ENCODE measurements at places on chromosomes 1 and 21.

GRCh38 chr1:40820251-40820797 is 36.7 kb downstream of the KCNQ4 start:
- DNase-seq: no peak

GRCh38 chr1:67651031-67651430 is 34.0 kb upstream of the GADD45A start:
- DNase-seq: no peak

- no peak for DNase-seq
These were observed 1.5 kb downstream of the QSOX1 start for GRCh38 chr1:180156201-180156600.

DNA sequence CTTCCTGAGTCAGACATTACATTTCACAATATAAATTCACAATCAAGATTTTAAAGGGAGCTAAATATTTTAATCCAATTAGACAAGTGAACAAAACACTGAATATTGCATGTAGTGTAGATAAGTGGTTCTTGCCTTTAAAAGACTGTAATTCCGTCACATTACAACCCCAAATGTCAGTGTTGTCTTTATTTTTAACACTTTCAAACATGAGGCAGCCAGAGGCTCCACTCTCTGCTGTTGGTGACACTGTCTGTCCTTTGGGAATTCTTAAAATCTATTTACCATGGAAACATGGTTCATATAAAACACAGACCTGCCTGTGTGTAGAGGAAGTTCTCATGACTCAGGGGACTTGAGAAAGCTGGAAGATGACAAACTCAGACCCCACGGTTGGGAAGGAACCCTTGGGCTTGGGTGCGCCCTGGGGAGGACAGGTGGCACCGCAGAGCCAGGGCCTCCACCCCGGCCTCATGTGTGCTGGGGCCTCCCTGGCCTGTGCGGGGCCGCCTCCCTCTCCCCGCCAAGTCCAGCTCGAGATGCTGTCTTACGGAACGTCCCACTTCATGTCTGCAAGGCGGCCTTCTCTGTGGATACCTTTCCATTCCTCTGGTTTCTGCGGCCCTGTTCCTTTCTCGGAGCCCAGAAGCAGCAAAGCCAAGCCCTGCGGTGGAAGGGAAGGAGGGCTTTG is 239.0 kb downstream of the SDCCAG8 start:
- no peak for DNase-seq

DNA sequence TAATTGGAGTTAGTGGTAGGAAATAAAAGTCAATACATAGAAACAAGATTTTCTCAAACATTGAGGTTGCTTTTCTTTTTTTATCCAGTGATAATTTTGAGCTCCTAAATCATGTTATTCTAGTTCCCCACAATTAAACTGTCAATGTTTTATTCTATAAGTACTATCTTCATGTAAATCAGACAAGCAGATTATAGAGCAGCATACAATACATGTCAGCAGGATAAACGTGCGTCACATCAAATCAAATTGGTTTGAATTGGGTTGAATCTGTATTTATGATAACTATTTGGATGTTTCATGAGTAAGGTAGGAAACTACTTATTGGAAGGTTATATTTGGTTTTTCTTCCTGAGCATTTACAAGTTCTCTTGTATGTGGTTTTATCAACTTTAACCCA is 2028.7 kb downstream of the NCAM2 start:
- DNase-seq: no peak

DNA sequence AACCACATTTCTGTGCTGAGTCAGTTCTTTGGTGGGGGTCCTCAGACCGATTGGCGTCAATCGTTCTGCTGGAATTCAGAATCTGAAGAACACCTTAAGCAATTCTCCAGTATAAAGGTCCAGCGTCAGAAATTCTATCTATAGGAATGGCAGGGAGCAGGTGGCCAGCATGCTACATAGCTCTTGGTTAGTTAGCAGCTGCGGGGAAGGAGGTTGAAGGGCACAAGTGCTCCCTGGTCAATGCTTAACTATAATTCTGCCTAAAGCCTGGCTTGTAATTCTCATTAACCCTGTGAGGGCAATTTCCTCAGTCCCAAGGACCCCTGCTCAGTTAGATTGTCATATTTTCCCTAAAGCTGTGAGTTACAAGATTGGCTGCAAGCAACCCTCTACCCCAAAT is 54.3 kb upstream of the GALNT2 start:
- DNase-seq: no peak

DNA sequence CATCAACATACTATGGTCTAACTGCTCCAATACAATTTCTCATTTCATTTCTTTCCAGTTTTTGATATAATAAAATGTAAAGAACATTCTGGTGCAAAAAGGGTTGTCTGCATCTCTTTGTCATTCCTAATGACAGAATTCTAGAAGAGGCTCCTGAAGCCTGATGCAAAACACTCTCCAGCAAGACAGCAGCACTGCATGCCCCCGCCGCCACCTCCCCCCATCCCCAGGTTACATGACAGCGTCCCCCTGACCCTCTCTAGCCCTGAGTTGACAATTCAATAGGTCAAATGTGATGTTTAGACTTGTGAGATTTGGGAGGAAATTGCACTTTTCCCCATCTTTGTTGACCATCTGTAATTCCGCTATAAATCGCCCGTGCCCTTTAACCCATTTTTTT is 64.6 kb upstream of the C1orf21 start:
- DNase-seq: no peak

DNA sequence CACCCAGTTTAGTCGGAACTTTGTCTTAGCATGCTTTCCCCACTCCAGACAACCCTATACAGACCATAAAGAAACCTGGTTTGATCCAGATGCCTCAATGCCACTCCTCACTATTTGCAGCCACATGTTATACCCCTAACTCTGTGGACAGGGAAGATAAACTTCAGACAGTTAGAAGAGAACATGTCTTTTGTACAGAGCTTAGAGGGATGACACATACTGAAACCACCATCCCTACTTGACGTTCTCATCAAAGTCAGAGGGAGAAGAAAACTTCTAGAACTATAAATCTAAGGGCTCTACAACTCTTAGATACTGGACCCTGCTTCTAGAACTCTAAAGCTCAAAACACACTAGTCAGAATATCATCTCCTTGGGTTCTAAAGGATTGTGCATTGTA is 3.7 kb downstream of the SYT6 start:
- no peak for DNase-seq

DNA sequence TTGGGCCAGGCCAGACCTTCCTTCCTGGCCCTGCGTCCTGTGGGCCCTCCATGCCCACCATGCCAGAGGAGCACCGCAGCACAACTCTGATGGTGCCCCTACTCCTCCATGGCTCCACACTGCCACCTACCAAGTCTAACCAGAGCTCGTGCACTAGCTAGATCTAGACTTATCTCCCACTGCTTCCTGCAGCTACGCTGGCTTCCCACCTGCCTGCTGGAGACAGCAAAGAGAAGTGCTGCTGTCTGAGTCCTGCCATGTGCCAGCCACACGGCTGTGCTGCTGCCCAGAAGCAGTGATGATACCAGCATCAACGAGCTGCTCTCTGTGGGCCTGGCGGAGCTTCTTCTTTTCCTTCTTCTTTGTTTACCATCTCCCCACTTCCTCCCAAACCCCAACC is 4.5 kb downstream of the GUCA2B start:
- DNase-seq: no peak

Data from activated CD8-positive, alpha-beta memory T cell treated with anti-CD3 and anti-CD28 coated beads, Interleukin-2, amount 50 U/mL, for 4 hours (primary cell).